ENCODE measurements at places on chromosomes 16 and 17.

- no peak for DNase-seq
Observed at GRCh38 chr17:76755285-76755684, 17.4 kb downstream of the MFSD11 start.

- DNase-seq = no peak
Observed at GRCh38 chr16:56512025-56512424, 7.8 kb downstream of the BBS2 start.

- no peak for DNase-seq
Observed at GRCh38 chr16:66292241-66292935, 74.1 kb upstream of the CDH5 start.

DNA sequence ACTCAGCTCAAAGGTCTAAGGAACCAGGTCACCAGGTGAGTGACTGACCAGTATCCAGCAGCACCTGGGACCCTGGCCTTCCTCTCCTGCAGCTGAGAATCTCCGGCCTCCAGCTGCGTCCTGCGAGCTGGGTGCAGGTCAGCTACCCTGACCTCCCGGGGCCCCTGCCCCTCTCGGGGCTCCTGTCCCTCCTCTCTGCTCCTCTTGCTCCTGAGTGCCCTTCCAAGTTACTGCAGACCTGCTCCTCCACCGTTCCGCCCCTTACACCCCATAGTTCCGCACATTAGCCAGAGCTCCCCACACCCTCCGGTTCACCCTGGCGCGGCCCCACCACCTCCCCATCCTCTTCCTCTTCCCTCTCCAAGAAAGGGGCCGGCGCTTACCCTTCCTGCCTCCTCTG, 10.6 kb downstream of the FOXJ1 start:
- DNase-seq = no peak

DNA sequence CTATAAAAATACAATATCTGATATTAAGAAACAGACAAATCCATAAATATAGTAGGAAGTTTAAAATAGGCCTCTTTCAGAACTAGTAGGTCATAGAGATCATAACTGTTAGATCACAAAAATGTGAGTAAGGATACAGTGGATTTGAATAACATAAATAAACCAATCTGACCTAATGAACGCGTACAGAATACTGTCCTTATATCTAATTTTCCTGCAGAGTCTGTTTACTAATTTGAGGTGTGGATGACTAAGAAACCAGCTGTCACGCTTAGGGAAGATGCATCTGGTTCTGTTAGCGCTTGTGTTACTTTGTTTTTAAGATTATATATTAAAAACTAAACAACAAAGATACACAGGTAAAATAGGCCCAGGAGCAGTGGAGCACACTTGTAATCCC, 14.8 kb downstream of the CPD start:
- no peak for DNase-seq

DNA sequence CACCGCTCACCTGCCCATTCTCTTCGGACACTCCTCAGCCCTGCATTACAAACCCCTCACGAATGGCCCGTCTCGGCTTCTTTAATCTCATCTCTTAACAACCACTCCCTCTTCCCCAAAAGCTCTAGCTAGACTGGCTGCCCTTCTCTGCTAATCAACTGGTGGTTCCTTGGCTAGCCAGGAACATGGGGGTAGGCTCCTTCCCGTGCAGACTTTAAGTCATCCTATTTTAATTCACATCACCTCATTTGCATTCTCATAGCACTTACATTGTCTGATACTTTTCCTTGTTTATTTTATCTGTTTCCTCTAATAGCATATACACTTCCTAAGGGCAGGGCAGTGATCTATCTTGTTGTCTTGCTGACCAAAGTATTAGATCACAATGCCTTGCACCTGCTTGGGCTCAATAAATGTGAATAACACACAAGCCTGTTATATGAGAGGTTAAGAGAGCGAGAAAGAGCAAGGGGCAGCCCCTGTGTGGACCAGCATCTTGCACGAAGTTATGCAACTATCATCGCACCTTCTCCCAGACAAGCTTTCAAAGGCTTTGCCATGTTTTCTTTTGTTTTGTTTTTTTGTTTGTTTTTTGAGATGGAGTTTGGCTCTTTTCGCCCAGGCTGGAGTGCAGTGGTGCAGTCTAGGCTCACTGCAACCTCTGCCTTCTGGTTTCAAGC, 9.8 kb downstream of the TP53 start:
- no peak for DNase-seq

- no peak for DNase-seq
Observed at GRCh38 chr17:36992701-36993100, 43.9 kb downstream of the AATF start.

- peak; percentile 70 for DNase-seq
Observed at GRCh38 chr17:73998653-73999645, 204.5 kb upstream of the RPL38 start.

GRCh38 chr17:78717431-78717980, 64.6 kb downstream of the CYTH1 start:
- no peak for DNase-seq

DNA sequence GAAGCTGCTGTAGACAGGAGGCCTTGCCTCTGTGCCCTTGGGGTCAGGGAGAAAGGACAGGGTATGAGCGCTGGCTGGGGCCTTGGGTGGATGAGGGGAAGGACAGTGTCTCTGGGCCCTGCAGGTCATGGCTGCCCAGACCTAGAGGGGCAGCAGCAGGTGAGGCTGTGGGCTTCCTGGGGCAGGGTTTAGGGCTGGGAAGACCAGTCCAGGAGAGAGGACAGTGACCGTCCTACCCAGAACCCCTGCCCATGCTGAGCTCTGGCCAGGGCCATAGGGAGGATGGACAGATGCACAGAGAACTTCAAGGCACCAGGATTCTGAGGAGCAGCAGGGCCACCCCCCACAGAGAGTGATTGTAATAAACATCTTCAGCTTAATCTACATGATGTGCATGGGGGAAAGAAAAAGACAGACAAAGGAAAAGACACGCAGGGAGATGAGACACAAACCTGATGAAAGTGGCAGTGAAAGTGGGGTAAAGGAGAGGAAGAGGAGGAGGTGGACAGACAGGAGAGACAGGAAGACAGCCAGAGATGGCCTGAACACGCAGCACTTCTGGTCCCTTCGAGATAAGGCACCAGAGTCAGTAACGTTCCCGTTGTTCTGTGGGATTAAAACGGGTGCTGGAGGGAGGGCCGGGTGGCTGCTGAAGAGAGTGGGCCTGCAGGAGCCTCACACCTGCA, 17.5 kb downstream of the FLOT2 start:
- no peak for DNase-seq

DNA sequence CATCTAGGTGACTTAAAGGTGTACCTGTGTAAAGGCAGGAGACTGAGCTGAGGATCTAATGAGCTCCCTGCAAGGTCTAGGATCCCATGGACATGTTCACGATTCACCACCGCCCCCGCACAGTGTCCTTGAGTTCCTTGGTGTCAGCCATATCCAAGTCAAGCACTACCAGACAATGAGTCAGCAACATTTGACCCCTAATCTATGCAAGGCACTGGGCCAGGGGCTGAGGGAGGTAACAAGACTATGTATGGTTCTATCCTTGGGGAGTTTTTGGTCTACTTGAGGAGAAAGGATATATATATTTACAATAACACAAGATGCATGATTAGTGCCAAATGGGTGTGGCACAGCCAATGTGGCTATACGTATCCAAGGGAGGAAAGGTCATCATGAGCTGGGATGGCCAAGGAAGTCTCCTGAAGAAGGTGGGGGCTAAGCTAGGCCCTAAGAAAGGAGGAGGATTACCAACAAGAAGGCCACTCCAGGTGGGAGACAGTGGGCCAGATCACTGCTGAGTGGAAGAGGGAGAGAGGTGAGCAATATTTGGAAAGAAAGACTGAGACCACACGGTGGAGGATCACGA, 35.0 kb downstream of the ITGB3 start:
- no peak for DNase-seq

DNA sequence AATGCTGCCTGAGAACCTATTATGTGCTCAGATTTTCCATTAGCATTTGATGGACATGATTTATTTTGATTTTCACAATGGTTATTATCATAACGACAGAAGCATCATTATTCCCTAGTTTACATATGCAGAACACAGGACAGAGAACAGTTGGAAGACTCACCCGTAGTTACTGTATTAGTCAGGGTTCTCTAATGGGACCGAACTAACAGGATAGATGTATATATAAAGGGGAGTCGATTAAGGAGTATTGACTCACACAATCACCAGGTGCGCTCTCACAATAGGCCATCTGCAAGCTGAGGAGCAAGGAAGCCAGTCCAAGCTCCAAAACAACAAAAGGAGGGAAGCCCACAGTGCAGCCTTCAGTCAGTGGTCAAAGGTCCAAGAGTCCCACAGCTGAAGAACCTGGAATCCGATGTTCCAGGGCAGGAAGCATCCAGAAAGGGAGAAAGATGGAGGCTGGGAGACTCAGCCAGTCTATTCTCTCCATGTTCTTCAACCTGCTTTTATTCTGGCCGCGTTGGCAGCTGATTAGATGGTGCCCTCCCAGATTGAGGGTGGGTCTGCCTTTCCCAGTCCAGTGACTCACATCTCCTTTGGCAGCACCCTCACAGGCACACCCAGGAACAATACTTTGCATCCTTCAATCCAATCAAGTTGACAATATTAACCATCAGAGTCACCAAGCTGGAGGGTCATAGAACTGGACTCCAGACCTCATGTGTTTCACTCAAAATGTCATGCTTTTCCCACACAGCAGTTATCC, 92.7 kb upstream of the XYLT1 start:
- no peak for DNase-seq

GRCh38 chr17:65013613-65014391, 42.7 kb downstream of the GNA13 start:
- peak; percentile 60 for DNase-seq
